ENCODE measurements at places on chromosomes 3 and 15.

DNA sequence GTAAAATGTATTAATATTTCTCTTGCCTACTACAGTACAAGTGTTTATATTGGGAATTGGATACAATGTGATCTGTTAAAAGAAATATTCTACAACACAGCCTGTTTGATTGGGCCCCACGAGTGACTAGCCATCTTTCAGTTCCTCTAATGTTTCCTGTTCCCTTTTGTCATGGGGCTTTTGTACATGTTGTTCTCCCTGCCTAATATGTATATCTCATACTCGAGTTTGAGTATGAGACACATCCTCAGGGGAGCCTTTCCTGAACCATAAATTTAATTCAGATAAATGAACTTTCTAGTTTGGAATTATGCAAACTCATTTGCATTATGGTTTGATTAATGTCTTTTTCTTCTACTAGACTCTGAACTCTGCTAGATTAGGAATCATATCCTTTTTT, 65.5 kb downstream of the MEF2A start:
- DNase-seq: no peak

DNA sequence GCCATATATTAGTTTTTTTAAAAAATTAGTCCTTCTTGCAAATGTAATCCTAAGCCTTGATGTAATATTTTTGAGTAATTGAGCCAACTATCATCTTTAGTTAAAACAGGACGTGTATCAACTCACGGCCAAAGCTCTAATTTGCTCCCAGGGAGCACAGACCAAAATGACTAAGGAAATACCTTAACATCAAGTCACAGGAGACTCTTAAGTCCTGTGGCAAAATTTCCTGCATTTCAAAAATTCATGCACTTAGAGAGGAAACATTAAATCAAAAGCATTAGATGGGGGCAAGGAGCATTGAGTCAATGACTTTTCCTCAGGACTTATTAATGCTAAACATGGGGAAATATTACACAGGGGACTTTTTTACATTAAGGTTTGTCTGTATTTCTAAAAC, 276.0 kb downstream of the MFSD1 start:
- DNase-seq: no peak

DNA sequence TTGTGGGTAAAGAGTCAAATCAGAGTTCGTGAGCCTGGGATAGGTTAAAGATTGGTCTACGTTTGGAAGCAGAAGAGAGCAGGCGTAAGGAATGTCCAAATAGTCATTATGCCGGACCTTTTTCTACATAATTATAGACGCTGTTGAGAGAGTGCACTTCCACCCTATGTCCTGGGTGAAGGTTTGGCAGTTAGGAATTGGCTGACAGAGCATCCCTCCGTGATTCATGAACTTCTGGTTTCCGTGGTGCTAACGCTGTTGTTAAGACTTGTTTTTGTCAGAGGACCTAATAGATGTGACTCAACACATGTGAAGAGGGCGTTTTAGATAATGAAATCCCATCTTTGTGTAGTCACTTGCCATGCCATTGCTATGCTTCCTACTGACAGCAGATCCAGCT, 1.1 kb downstream of the EAF1 start:
- no peak for DNase-seq

GRCh38 chr15:40591389-40591788, 2.7 kb upstream of the KNL1 start:
- no peak for DNase-seq

DNA sequence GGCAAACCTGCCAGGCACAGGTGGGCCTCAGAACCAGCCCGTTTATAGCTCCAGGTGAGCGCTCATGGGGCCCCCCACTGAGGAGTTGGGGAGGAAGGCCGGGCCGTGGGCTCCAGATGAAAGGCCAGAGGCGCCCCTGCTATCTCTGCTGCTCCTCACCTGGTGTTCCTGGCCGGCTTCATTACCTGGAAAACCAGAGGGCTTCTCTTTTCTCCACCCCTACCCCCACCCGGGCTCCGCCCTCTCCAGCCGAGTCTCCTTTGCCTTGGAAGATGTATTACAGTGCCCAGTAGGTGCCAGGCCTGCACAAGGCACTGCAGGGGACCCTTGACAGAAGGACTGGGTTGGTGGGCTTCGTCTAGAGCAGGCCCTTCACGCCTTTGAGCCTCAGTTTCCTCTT, 111.4 kb downstream of the WNT7A start:
- DNase-seq: no peak

GRCh38 chr3:185649414-185649813, 63.3 kb downstream of the SENP2 start:
- no peak for DNase-seq

GRCh38 chr15:39692356-39693327, 90.0 kb downstream of the FSIP1 start:
- DNase-seq: no peak

Measured in NCI-H187 (cell line).